ENCODE measurements at places on chromosomes 2 and 18. TPM values are rescaled to one million over a fixed set of nuclear protein-coding genes. Genes with fewer than 3 reads are reported as not detected.

GRCh38 chr2:3683748-3684454 lies 19.5 kb upstream of the DCDC2C start:
- DNase-seq = no peak

GRCh38 chr18:54203914-54204313 lies 20.6 kb downstream of the MBD2 start:
- DNase-seq = no peak

- no peak for DNase-seq
These were observed 62.7 kb downstream of the TRAPPC12 start for GRCh38 chr2:3442185-3442584.

GRCh38 chr2:173171924-173172643 lies 96.4 kb downstream of the MAP3K20 start:
- no peak for DNase-seq

Gene FN1
- 887 TPM for total RNA-seq
